Right cardiac atrium (tissue), 5 donors: ENCODE measurements at places on chromosomes 6 and 20. TPM values are rescaled to one million over a fixed set of nuclear protein-coding genes. Genes with fewer than 3 reads are reported as not detected.

The AKIRIN2 gene
- 37.3 TPM for total RNA-seq

The ECT2L gene
- 1.1 TPM for total RNA-seq

The NFKBIE gene
- 4.3 TPM for total RNA-seq

The PRPF6 gene
- total RNA-seq: 44.7 TPM

The ULBP1 gene
- total RNA-seq: not detected

The CD109 gene
- total RNA-seq: 27.3 TPM

The STX11 gene
- 2.7 TPM for total RNA-seq

The LSM14B gene
- total RNA-seq: 41.4 TPM

The BPIFA1 gene
- total RNA-seq: not detected

The CFAP61 gene
- not detected for total RNA-seq

The ULBP3 gene
- total RNA-seq: 1.1 TPM

The PPP1R3G gene
- 14.2 TPM for total RNA-seq

The FHL5 gene
- total RNA-seq: 0.62 TPM

The TP53TG5 gene
- total RNA-seq: 1.4 TPM

The PNPLA1 gene
- total RNA-seq: not detected

The CRISP2 gene
- total RNA-seq: not detected

The ASF1A gene
- total RNA-seq: 26.1 TPM
